ENCODE measurements at places on chromosomes 3 and 15.

GRCh38 chr3:68787106-68787626, 145.2 kb downstream of the TAFA4 start:
- H3K27me3 ChIP-seq = no peaks in the 10 kb centered on the region
- H3K36me3 ChIP-seq = no peaks in the 10 kb centered on the region
- H3K27ac ChIP-seq = no peak overlapping the region

DNA sequence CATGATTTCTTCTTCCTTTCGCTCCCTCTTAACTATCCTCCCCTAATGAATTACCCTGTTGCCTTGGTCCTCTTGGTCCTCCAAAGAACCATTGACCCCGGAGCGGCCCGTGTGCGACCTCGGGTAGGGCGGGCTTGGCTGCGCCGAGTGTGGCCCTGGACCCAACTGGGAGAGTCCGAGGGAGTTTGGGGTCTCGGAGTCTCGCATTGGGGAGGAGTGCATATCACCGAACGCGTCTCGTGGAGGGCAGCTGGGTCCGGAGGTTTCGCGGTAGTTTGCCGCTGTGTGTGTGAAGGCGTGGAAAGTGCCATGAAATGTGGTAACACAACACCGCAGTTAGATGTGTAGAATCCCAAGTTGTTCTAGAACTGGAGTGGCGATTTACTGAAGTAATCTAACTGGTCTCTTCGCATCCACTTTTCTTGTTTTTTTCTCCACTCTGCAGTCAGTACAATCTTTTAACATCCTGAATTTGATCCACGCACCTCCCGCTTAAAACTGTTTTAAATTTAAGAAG, 363 bp downstream of the GTF2E1 start:
- H3K27ac ChIP-seq = peak overlapping the region; percentile 90
- H3K4me3 ChIP-seq = peak overlapping the region; percentile 85
- peaks cover 11% of the 10 kb centered on the region for H3K36me3 ChIP-seq
- H3K27me3 ChIP-seq = no peaks in the 10 kb centered on the region

- H3K27me3 ChIP-seq = peaks cover 2% of the 10 kb centered on the region
- no peaks in the 10 kb centered on the region for H3K36me3 ChIP-seq
- no peak overlapping the region for H3K4me3 ChIP-seq
- H3K27ac ChIP-seq = no peak overlapping the region
- no peak for DNase-seq
- no peaks in the 10 kb centered on the region for H3K4me1 ChIP-seq
Measured at GRCh38 chr3:18252578-18252977, 172.6 kb downstream of the SATB1 start.

DNA sequence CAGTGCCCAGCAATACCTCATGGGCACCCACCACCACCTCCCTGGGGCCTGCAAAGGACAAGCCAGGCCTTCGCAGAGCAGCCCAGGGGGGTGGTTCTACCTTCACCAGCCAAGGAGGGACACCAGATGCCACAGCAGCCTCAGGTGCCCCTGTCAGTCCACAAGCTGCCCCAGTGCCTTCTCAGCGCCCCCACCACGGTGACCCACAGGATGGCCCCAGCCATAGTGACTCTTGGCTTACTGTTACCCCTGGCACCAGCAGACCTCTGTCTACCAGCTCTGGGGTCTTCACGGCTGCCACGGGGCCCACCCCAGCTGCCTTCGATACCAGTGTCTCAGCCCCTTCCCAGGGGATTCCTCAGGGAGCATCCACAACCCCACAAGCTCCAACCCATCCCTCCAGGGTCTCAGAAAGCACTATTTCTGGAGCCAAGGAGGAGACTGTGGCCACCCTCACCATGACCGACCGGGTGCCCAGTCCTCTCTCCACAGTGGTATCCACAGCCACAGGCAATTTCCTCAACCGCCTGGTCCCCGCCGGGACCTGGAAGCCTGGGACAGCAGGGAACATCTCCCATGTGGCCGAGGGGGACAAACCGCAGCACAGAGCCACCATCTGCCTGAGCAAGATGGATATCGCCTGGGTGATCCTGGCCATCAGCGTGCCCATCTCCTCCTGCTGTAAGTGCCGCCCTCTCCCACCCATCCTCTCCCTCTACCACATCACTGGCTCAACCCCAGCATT, 19.2 kb upstream of the BFSP2 start:
- H3K4me1 ChIP-seq = no peaks in the 10 kb centered on the region
- no peaks in the 10 kb centered on the region for H3K36me3 ChIP-seq
- DNase-seq = no peak

DNA sequence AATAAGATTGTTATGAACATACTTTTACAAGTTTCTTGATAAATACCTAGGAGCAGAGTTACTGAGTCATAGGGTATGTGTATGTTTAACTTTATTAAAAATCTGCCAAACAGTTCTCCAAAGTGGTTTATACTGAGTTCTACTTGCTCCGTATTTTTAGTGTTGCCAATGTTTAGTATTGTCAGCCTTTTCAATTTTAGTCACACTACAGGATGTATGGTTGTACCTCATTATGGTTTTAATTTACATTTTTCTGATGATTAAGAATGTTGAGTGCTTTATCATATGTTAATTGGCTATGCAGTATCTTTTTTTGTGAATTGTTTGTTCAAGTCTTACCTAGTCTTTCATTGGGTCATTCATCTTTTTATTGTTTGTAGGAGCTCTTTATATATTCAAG, 4.3 kb downstream of the TMOD3 start:
- no peaks in the 10 kb centered on the region for H3K27me3 ChIP-seq
- H3K4me1 ChIP-seq = peaks cover 53% of the 10 kb centered on the region
- DNase-seq = no peak
- peaks cover 15% of the 10 kb centered on the region for H3K36me3 ChIP-seq
- H3K27ac ChIP-seq = no peak overlapping the region

Measured in activated naive CD8-positive, alpha-beta T cell treated with anti-CD3 and anti-CD28 coated beads, Interleukin-2, amount 10 ng/mL, durations not matched to agents 7 days and 5 days (primary cell).